ENCODE measurements at places on chromosomes 12 and 14.

DNA sequence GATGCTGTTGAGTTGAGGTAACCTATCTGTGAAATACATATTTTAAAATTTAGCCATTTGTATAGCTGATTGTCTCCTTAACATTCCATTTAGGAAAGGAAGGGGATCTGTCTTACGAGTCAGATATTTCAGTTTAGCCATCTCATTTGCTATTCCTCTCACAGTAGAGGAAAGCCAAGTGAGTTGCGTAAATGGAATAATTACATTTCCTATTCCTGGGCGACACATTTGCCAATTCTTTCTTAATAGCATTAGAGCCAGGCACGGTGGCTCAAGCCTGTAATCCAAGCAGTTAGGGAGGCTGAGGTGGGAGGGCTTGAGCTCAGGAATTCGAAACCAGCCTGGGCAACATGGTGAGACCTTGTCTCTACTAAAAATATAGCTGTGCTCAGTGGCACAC lies 116.3 kb downstream of the TMX1 start:
- no peak for DNase-seq

DNA sequence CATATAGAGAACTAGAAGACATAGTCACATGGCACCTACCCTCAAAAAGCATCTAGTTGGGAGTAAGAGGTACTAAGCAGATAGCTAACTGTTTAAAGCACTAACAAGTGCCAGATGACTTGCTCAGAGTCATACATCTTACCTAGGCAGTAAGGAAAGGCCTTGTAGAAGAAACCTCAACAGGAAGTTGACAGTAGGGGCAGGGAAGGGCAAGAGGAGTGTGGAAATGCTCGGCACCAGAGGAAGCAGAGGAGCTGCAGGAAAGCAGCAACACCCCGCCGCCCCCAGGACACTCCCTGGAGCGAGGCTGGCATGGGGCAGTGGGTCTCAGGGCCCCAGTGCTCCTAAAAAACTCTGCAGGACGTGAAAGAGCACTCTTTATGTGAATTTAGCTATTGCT lies 92.9 kb downstream of the PPP2R5C start:
- DNase-seq, result no peak

DNA sequence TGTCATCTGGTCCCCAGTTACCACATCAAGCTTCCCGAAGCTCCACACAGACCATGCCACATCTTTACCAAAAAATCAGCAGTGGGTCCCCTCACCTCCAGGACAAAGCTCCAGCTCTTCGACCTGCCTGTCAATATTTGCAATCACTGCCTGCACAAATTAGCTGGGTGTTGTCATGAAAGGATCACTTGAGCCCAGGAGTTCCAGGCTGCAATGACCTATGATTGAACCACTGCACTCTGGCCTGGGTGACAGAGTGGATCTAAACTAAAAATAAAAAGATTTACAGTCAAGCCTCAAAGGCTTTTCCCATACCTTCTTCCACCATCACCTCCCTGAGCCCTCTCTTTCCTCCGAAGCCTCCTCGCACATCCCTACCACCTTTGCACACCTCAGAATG lies 7.2 kb downstream of the CD4 start:
- no peak for DNase-seq

GRCh38 chr12:124456652-124457152 lies 110.7 kb downstream of the NCOR2 start:
- no peak for DNase-seq

GRCh38 chr14:20477211-20477876 lies 8.1 kb downstream of the PNP start:
- DNase-seq, result no peak

DNA sequence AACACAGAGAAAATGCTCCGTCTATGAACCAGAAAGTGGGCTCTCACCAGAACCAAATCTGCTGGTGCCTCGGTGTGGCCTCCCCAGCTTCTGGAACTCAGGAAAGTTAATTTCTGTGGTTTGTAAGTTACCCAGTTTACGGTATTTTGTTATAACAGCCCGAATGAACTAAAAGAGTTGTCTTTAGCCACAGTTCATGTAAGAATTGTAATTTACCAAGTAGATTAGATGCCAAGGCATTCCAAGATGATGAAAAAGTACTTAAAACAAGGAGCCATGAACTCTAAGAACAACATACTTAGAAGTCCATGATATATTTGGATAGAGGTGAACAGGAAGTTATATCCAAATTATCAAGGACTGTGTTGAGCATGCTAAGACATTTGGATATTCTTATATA lies 259.9 kb upstream of the GARIN6 start:
- DNase-seq, result no peak

- DNase-seq, result peak; percentile 12
These were observed 179.0 kb downstream of the SLC15A4 start for GRCh38 chr12:128644664-128645296.

GRCh38 chr14:67886191-67886590 lies 66.6 kb downstream of the RAD51B start:
- no peak for DNase-seq

GRCh38 chr12:47321436-47321835 lies 241.7 kb upstream of the AMIGO2 start:
- DNase-seq, result no peak

DNA sequence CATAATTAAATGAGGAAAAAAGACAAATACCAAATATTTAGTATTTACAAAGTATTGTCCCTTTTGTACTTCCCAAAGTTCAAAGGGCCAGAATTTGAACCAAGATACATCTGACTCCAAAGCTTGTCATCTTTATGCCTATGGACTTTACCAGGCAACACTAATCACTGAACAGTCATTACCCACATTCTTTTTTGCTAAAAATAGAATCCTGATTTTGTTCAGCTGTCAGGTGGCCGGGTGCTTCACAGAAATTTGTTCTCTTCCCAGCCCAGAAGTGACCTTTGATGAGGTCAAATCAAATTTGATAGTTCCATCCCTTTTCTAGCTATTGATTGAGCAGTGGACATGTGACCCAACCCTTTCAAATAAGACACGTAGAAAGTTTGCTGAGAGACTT lies 121.6 kb downstream of the LLPH start:
- DNase-seq, result no peak

GRCh38 chr12:49031573-49032161 lies 13.1 kb upstream of the PRKAG1 start:
- DNase-seq, result no peak

DNA sequence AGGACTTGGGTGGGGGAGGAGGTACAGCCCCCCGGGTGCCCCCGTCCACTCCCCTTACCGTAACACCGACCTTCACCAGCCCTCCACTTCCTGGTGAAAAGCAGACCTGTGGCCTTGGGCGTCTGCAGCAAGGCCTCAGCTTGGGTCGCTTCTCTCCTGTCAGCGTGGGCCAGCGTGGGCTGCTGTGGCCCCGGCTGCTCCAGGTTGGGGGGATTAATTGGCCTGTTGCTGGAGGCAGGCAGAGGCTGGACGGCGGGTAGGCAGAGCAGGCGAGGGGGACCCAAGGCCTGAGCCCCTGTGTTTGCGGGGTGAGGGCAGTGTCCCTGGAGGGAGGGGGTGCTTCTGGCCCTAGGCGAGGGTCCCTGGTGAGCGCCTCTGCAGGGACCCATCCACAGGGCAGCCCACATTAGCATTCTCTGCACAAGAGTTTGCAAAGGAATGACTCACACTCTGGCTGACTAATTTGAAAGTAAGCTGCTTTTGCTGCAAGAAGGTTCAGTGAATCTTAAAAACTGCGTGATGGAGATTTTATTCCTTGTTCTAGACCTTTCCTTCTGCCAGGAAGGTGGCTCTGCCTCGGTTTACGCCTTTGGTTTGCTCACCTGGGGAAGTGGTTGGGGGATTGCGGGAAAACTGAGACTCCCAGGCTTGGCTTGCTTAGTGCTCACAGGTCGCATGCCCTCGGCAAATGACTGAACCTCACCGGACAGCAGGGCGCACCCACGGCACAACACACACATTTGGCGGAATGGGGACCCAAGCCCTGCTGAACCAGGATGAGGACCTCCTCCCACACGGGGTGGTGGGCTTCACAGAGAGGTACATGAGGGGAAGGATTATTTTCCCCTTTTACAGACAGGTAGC lies 37.9 kb upstream of the DLK1 start:
- no peak for DNase-seq

- no peak for DNase-seq
These were observed 2.5 kb upstream of the PSEN1 start for GRCh38 chr14:73133795-73134194.

DNA sequence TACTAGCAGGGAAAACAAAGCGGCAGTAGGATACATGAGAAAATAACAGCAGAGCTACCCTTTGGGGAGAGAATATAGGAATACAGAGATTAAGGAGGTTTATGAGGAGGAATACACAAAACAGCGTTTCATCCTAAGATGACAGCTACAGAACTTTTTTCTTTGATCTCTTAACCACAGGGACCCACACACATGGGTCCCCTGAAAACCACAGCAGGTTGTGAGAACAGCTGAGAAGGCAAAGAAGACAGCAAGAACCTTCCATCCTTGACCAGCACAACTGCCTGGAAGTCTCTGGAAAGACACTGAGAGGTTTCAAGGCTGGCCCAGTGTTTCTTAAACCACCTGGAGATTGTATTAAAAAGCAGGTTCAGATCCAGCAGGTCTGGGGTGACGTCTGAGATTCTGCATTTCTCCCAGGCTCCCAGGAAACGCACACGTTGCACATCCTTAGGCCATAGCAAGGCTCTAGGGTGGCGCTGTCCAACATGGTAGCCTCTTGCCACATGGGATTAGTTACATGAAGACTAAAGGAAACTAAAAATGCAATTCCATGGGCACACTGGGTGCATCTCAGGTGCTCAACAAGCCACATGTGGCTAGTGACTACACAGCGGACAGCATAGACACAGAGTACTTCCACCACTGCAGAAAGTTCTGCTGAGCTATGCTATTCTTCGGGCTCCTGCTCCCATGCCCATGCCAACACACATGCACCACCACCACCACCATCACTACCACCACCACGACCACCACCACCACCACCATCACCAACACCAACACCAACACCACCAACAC lies 92.3 kb downstream of the FOXN3 start:
- DNase-seq, result no peak

DNA sequence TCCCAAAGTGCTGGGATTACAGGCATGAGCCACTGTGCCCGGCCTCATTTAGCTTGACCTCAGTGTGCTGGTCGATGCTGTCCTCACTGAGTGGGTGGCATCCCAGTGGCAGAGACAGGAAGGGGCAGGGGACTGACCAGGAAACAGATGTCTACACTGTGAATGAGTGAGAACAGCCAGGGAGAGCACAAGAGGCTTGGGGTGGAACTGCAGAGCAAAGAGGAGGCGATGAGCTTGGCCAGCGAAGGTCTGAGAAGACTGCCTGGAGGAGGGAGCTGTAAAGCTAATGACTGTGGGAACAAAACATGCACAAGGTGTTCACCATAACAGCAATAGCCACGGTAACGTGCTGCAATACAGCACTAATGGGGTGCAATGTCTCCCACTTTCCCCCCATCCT lies 57.2 kb upstream of the BEGAIN start:
- no peak for DNase-seq

DNA sequence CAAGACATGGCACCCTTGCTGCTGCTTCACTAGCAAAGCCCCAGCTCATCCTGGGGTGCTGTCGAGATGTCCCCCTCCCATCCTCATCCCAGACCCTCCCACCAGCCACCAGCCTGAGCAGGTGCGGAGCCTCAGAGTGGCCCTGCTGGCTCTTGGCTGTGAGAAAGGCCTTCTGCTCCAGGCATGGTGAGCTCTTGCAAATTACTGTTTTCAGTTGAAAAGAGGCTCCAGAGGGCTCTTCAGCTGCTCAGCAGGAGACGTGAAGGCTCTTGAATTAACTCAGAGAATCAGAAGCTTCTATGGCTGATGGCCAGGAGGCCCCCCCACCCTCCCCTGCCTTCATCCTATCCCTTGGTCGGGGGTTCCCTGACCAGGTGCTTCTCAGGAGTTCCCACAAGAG lies 44.1 kb downstream of the WSCD2 start:
- no peak for DNase-seq

DNA sequence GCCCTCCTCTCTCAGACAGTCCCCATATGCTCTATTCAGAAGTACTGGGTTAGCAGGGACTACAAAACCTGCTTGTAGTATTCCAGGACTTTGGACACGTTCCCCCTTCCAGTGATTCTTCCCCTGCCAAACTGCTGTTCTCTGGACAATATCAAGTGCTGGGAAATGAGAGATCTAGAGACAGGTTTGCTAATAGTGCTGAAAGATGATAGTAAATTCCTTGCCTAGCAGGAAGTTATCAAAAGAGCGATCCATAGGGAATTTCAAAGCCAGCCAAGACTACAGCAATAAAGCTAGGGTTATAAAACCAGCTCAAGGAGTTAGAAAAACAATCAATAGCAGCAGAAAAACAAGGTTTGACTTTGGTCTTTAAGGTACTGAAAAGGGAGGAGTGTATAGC lies 15.2 kb downstream of the SLC7A8 start:
- no peak for DNase-seq

DNA sequence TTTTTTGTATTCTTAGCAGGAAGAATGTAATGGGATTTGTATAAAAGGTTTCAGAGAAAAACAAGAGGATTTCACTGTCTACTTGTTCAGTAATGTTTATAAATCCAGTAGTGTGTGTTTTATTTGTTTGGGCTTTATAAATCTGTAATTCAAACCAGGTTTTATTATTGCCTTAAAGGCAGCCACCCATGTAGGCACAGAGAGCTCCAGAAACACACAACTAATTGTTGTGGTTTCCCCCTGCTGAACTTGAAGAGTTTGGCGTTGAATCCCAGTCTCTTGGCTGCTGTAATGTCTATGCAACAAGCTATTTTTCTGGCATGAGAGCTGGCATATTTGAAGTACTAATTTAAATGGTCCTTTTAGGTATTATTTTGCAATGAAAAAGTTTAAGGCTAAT lies 63.4 kb upstream of the SLCO1C1 start:
- no peak for DNase-seq

DNA sequence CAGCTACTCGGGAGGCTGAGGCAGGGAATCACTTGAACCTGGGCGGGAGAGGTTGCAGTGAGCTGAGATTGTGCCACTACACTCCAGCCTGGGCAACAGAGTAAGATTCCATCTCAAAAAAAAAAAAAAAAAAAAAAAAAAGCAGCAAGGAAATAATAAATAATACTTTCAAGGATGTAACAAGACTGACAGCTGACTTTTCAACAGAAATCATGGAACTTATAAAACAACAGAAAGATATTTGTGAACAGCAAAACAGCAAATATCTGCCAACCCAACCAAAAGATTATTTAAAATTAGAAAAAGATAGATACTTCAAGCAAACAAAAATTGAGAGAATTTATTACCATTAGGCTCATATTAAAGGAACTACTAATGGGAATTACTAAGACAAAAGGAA lies 115.1 kb downstream of the TSHR start:
- DNase-seq, result no peak

GRCh38 chr14:26067341-26067740 lies 530.5 kb downstream of the NOVA1 start:
- no peak for DNase-seq

- DNase-seq, result no peak
These were observed 327.2 kb downstream of the RAD51B start for GRCh38 chr14:68146818-68147217.

DNA sequence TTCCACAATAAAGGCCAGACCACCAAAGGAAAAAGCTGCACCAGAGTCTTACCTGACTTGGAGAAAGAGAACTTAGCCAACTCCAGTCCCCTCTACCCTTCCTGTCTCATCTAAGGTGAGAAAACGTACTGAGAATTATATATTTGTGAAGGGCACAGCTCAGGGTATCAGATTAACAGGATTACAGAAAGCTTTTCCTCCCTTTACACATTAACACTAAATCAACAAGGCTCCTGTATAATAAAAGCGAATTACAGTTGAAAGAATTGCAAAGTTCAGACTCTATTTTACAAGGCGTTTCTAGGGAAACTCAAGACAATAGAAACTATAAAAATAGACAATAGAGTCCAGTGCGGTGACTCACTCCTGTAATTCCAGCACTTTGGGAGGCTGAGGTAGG lies 82.7 kb upstream of the RPL10L start:
- no peak for DNase-seq

GRCh38 chr12:90280033-90280432 lies 571.4 kb upstream of the ATP2B1 start:
- no peak for DNase-seq
